Activated T-helper 1 cell treated with anti-CD3 and anti-CD28 coated beads, Interleukin-2, amount 50 U/mL, for 16 hours (primary cell): ENCODE measurements at places on chromosomes 2 and 18.

DNA sequence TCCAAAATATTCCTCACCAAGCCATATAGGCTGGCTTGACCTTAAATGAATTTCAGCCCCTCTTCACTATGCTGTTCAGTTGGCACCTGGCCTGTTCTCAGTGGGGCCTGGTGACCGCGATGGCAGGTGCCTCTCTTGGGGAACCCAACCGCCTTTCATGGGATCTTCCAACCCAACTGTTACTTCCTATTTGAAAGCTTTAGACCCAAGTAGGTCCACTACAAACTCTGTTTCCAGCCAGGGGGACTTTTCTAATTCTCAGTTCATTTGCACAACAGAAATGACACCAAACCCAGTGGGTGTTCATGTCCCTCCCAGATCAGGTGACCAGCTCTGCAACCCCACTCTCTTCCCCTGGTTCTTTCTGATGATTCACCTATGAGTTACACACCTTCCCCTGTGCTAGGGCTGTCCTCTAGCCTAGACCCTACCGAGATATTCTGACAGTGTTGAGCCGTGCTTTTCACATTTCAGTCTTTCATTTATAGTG lies 35.6 kb upstream of the NDUFV2 start:
- DNase-seq, result no peak

DNA sequence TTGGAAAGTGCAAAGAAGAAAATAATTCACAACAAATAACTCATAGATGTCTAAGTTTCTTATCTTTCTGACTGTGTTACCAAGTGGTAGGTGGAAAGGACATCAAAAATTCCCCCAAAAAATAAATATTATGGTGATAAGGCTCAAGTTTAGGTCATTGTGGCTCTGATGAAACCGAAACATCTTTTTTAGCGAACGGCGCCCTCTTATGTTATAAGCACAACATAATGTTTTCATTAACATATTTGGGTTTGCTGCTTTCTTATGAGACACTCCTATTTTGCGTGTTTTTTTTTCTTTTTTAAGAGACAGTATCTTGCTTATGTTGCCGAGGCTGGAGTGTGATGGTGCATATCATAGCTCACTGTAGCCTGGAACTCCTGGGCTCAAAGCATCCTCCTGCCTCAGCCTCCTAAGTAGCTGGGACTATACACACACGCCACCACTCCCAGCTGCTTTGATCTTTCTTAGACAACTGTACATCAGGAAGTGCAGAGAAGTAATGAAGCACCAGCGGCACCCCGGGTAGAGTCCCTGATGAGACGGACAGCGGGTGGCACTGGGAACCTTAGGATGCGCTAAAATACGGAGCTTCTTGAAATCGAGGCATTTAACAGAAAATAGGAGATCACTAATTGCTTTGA lies 38.5 kb upstream of the SLC35G4 start:
- DNase-seq, result no peak

DNA sequence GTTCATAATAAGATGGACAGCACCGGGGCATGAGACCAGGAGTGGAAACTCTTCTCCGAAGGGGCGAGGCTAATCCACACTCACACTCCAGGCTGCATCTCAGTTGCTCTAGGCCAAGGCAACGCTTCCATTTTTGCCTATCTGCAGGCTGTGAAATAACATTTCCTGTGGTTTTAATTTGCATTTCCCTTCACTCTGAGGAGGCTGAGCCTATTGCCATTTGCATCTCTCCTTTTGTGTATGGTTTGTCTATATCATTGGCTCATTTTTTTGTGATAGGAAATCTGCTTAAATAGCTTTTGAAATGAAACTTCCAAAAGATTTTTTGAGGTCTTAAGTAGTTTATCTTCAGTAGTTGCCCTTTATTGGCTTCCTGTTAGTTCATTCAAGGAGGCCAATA lies 57.6 kb downstream of the TPGS2 start:
- no peak for DNase-seq

GRCh38 chr18:49227441-49228165 lies 232.8 kb downstream of the DYM start:
- DNase-seq, result no peak

GRCh38 chr2:154331784-154332183 lies 366.7 kb upstream of the KCNJ3 start:
- no peak for DNase-seq

GRCh38 chr2:27752551-27753237 lies 18.8 kb upstream of the MRPL33 start:
- DNase-seq, result no peak

GRCh38 chr2:241618296-241618805 lies 18.6 kb downstream of the THAP4 start:
- DNase-seq, result no peak

GRCh38 chr2:191245869-191246531 lies 796 bp downstream of the MYO1B start:
- no peak for DNase-seq
